Mammary epithelial cell (primary cell): ENCODE measurements at places on chromosomes 2 and 18.

DNA sequence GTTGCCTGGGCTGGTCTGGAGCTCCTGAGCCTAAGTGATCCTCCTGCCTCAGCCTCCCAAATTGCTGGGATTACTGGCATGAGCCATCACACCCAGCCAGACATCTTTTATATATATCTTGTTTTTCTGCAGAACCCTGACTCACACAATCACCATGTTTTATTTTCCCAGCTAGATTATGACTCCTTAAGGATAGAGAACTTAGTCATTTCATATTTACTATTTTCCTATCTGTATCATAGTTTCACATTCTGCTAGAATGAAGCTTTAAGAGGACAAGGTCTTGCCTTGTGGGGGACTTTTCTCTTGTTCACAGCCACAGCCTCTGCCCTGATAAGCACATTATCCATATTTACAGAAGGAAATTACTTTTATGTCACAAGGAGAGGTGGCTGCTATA, 73.9 kb downstream of the LBH start:
- peak; percentile 52 for DNase-seq

DNA sequence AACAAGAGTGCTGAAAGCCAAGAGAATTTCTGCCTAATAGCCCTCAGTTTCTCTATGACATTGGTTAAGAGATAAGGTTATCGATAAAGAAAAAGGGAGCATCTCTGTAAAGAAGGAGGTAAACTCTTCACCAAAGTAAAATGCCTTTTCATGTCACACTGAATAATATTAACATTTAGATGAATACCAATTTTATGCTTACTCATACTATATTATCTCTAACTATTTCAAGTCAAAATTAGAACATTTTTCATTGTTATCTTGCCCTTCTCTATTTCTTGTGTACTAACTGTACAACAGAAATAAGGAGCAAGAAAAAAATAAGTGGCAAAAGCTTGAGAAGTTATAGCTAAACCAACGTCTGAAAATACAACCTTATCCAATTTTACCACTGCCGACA, 127.5 kb downstream of the EXOC6B start:
- DNase-seq: no peak

DNA sequence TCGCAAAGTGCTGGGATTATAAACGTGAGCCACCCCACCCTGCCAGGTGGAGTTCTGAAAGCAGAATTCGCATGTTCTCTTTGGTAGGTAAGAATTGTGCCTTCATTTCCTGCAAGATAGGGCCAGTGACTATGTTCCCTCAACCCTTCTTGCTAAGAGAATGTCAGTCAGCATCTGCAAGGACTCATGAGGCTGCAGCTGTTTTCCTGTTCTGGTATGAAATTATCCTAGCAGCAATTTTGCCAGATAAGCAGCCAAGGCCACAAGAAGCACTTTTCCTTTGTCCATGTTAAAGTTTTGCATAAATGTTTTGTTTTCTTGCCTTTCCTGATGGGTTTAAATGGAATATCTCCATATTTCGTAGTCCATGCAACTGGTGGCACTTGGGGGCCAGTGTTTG, 6.8 kb upstream of the ARHGAP28 start:
- no peak for DNase-seq

DNA sequence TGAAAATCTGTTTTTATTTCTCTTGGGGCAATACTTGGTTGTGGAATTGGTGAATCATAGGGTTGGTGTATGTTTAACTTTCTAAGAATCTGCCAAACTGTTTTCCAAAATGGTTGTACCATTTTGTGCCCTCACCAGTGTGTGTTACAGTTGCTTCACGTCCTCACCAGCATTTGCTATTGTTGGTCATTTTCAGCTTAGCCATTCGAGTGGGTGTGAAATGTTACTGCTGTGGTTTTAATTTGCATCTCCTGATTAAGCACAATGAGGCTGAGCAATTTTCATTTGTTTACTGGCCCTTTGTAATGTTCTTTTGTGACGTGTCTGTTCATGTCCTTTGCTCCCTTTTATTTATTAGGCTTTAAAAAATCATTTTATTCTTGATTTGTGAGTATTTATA, 49.7 kb downstream of the FOSL2 start:
- DNase-seq: peak; percentile 39

GRCh38 chr2:40734797-40735196, 282.9 kb upstream of the SLC8A1 start:
- no peak for DNase-seq

DNA sequence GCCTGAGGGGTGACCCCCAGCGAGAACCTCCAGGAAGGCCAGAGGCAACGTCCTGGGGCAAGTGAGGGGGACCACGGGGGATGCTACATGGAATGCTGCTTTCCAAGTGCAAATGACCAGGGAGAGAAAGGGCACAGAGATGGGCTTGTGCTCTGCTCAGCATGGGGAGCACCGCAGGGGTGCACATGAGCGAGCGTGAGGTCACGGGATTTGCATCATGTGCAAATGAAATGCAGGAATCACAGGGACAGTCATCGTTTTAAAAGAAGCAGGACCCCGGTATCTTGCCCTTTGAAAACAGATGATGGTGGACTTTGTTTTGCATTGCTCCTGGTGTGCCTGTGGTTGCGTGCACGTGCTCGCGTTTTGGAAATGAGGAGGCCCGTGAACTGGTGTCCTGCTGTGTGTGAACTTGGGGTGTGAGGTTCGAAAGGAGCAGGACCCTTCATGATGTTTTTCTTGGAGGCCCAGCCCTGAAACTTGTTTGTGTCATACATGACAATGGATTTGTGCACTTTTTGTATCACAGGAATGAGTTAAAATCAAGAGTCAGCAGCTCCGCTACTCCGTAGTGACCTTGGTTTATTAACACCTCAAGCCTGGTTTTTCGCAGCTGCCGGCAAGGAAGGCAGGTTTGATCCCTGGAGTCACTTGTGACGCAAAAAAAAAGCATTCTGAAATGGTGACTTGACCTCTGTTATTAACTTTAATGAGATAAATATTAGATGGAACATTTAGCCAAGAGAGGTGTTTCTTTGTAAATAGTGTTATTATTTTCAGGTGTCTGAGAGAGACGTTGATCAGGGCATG, 234.5 kb downstream of the LDLRAD4 start:
- no peak for DNase-seq

GRCh38 chr18:9135081-9135911, 1.3 kb upstream of the ANKRD12 start:
- DNase-seq: no peak

DNA sequence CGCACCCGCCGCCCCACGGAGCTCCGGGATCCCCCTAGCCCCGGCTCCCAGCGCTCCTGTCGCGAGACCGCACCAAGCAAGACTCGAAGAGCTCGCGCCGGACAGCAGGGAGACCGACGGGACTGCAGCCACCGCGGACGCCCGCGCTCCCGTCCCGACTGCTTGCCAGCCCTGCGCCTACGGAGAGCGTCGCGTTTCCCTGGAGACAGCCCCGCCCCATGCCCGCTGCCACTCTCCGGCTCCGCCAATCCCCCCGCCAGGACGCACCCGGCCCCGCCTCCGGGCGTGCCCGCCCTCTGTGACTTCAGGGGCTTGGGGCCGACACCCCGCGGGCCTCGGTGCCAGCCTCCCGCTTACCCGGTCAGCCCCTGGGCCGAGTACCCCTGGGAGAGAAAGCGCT, at the start of gene ANKMY1:
Gene ANKMY1 (minus strand): TSS at position 181 of the 400 bp plus-strand sequence. CDS start 653 bp downstream, outside the sequence.
- peak; percentile 44 for DNase-seq

GRCh38 chr2:132876745-132877391, 206.9 kb upstream of the LYPD1 start:
- no peak for DNase-seq

DNA sequence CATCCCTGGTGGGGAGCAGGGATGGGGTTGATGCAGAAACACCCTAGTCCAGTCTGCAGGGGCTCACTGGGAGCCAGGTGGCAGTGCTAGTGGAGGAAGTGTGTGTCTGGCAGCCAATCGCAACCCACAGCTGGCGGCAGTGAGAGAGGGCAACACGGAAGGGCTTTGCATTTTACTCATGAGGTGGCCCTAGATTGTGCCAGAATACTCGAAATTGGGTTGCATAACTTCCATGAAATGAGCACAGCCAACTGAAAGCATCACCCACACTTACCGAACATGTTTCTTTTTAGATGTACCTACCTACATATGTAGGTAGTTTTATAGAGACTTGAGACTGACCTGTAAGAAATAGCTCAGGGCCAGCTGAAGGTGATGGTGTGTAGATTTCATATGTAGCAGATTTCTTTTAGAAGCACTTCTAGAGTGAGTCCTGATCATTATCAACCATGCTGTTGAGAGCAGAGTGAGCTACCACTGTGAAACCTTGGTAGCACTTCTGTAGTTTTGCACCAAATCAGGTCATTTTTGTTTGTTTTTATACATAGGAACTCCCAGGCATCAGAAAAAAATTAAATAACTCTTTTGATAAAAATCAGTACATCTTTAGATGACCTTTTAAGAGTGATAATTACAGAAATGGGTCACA, 13.0 kb downstream of the IL18R1 start:
- DNase-seq: no peak

DNA sequence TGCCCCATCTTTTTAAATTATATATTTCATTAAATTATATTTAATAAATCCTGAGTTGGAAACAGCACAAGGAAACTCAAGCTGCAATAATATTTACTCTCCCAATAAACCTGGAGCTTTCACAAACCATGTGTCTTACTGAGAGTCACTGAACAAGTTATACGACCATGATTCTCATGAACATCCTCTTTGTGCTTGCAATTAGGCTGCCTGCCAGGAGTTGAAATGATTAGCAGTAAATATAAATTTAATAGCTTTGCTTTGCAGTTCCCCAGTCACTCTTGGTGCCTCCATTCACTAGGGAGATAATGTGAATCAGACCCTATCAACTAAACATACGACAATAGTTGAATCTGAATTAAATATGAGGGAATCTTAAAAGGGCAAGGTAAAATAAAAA, 905.1 kb downstream of the NRXN1 start:
- no peak for DNase-seq

GRCh38 chr2:19048593-19049266, 309.7 kb downstream of the OSR1 start:
- no peak for DNase-seq

- no peak for DNase-seq
Measured at GRCh38 chr18:59052965-59053820, 86.5 kb upstream of the SEC11C start.

DNA sequence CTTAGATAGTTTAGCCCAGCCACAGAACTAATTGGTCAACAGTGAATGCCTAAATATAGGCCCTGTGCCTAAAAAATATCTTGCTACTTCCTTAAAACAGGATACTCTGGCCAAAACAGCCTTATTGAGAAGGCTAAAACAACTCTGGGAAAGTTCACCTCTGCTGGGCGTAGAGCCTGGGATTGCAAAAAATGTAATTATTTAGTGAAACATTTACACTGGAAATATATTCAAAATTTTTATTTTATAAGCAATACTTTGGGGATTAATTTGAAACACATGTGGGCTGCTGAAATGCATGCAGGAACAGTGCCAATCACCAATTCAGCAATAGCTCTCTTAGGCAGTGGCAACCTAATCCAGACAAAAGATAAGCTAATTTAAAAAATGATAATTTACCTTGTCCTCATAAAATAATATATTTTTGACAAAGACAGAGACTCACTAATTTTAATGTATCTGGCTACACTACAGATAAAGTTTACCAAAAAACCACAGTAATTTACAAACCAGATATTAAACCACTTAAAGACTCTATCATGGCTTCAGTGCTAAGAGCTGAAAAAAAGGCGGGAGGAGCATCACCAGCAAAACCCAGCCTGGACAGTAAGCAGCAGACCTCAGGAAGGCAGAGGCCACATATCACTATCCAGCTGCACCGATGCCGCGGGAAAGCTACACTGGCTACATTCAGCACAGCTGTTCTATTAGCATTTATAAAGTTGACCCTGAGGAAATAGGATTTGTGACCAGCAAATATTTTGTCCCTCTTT, 18.5 kb downstream of the TRAK2 start:
- DNase-seq: no peak

DNA sequence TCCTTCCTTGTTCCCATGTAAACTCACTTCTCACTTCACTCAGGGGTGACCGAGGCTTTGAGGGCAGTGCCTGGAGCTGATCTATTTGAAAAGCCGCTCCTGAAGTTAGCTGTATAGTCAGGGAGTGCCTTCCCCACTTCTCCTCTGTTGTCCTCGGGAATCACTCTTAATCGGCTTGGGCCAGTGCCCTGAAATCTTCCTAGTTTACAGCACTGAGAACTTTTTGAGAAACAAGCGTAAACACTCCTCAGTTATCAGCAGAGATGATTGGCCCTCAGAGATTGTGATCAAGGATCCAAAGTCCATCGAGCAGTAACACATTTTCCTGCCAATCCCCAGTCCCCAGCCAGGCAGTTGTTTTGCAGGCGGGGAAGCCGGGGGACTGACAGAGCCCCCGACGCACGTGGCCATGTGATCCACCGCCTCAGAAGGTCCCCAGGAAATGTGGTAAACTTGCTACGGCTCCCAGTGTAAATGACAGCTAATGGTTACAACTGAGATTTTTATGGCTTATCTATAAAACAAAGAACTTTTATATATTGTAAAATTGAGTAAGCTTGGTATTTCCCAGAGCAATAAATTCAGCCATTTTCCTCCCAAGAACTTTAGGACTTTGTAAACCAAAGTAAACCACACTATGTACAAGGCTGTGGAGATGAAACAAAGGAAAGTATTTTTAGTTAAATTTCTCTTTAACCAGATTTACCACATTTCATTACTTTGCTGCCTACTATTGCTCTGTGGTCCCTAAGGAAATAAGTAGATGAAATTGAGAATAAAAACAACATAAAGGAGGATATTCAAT, 53.5 kb downstream of the C18orf63 start:
- DNase-seq: no peak

- DNase-seq: no peak
Measured at GRCh38 chr2:226256709-226257376, 542.8 kb downstream of the IRS1 start.

GRCh38 chr2:235480614-235481013, 13.2 kb upstream of the AGAP1 start:
- no peak for DNase-seq

DNA sequence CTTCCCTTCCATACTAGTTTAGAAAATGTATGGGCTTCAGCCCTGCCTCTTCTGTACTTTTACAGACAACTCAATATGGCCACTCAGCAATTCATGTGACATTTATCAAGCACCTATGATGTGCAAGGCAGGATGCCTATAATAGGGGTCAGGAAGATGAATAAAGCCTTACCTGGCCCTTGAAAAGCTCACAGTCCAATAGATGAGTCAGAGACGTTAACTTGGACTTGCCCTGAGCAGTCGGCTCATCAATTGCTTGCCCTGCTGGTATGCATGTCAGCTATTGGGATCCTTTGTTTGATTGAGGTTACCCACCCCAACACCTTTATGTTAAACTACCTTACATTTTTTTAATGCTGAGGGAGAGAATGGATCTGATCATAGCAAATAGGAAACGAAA, 116.1 kb downstream of the DNER start:
- DNase-seq: peak; percentile 38

DNA sequence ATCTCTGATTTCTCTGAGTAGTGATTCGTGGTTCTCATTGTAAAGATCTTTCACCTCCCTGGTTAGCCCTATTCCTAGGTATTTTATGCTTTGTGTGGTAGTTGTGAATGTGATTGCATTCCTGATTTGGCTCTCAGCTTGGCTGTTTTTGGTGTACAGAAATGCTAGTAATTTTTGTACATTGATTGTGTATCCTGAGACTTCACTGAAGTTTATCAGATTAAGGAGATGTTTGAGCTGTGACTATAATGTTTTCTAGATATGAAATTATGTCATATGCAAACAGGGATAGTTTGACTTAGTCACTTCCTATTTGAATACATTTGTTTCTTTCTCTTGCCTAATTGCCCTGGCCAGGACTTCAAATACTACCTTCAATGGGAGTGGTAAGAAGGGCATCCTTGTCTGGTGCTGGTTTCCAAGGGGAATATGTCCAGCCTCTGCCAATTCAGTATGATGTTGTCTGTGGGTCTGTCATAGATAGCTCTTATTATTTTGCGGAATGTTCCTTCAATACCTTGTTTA, 251.9 kb upstream of the ZNF804A start:
- no peak for DNase-seq
